Foreskin fibroblast (primary cell): ENCODE measurements at places on chromosomes 2 and 18.
A peak's percentile ranks its signal among the peaks of the same experiment; 100 is the strongest.

DNA sequence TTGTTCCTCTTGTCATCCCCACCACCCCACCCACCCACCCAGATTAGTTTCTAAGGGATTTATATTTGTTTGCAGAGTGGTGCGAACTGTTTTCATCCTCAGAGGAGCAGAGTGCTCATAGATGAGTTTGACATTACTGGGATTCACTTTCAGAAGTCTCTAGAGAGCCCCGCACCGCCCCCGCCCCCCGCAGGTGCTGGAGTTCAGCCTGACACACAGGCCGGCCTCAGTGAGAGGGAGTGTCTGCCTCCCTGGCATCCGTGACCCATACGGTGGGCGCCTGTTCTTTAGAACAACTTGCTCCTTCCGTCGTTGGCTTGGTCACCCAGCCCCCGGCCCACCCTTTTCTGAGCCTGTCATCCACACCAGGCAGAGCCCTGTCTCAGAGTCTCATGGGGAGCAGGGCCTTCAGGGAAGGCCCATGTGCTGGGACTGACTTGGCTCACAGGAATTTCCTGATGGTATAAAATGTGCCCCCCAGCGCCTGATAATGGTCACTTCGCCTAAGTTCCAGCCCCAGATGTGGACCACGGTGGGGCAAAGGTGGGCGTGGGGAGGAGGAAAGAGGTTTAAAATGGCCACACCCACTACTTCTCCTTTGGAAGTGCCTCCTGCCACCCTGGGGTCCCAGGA lies 44.3 kb downstream of the HPCAL1 start:
- DNase-seq: no peak

GRCh38 chr2:198490748-198491147 lies 686.4 kb downstream of the PLCL1 start:
- DNase-seq: no peak

- no peak for DNase-seq
Observed at GRCh38 chr18:76960528-76961035, 138.2 kb downstream of the ZNF236 start.

DNA sequence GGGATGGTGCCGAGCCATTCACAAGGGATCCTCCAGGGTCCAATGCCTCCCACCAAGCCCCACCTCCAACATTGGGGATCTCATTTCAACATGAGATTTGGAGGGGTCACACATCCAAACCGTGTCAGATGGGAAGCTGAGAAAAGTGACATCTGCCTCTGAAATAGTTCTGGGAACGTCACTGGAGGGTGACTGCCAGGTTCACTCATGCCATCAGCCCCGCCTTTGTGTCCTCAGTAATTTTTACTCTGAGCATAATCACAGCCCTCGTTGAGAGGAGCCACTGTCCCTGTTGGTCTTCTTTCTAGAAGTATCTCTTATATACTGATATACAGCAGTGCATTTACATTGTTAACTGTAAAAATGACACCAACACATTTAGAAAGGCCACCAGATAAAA lies 67.4 kb downstream of the KLHL29 start:
- no peak for DNase-seq

GRCh38 chr2:28404086-28404485 lies 11.4 kb downstream of the FOSL2 start:
- DNase-seq: no peak

GRCh38 chr2:66495788-66496640 lies 61.1 kb downstream of the MEIS1 start:
- peak; percentile 89 for DNase-seq

GRCh38 chr2:233531955-233532354 lies 34.6 kb downstream of the USP40 start:
- DNase-seq: no peak

DNA sequence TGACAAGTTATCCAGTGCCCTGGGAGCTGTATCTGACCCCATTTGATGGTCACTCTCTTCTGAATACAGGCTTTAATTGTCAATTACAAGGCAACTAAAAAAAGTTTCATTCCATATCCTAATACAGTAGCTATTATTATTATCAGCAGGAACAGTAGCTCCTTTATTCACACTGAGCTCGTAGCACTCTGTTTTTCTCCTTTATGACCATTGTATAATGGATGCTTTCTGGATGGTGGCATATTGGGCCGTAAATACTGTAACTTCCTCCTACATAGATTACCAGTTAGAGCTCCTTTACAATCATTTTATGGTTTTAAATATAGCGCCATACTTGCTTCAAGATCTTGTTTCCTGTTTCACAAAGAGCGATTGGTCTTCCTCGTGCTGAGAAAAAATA lies 1040.3 kb downstream of the TSN start:
- no peak for DNase-seq

- DNase-seq: peak; percentile 67
Observed at GRCh38 chr2:204892506-204893255, 347.4 kb downstream of the PARD3B start.

- DNase-seq: no peak
Observed at GRCh38 chr18:3540805-3541548, 91.0 kb downstream of the TGIF1 start.

DNA sequence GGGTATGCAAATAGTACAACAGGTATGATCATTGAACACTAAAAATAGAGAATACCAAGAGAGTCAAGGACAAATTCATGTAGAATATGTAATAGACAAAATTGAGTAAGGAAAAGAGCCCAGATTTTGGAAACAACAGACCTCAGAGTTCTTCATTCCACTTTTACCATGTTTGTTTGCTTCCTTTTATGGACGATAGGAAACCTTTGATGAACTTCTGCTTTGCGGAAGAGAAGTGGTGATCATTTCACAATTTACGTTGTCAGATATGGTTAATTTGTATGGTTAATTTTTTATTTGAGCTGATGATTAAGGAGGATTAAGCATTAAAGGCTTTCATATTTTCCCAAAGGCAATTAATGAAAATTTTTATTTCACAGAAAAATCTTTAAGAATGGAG lies 16.3 kb downstream of the MARCHF7 start:
- no peak for DNase-seq

- no peak for DNase-seq
Observed at GRCh38 chr2:18156002-18156401, 277.5 kb downstream of the KCNS3 start.

DNA sequence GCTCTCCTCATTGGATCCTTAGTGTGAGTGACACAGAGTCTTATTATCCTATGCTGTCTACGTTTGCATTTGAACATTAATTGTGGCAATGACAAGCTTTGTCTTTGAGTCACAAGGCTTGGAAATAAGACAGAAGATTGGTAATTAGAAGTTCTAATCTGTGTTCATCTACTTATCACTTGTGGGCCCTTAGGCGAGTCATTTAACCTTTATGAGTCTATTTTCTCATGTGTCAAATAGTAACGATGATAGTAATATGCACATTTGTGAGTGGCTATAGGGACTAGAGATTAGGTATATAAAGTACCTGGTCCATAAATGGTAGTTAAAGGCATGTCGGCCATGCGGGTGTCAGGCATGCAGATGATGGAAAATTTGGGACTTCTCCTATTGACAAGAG lies 105.6 kb upstream of the NABP1 start:
- no peak for DNase-seq

GRCh38 chr2:130302164-130302886 lies 40.4 kb upstream of the IMP4 start:
- DNase-seq: no peak

GRCh38 chr2:47064106-47064505 lies 91.0 kb downstream of the STPG4 start:
- no peak for DNase-seq

DNA sequence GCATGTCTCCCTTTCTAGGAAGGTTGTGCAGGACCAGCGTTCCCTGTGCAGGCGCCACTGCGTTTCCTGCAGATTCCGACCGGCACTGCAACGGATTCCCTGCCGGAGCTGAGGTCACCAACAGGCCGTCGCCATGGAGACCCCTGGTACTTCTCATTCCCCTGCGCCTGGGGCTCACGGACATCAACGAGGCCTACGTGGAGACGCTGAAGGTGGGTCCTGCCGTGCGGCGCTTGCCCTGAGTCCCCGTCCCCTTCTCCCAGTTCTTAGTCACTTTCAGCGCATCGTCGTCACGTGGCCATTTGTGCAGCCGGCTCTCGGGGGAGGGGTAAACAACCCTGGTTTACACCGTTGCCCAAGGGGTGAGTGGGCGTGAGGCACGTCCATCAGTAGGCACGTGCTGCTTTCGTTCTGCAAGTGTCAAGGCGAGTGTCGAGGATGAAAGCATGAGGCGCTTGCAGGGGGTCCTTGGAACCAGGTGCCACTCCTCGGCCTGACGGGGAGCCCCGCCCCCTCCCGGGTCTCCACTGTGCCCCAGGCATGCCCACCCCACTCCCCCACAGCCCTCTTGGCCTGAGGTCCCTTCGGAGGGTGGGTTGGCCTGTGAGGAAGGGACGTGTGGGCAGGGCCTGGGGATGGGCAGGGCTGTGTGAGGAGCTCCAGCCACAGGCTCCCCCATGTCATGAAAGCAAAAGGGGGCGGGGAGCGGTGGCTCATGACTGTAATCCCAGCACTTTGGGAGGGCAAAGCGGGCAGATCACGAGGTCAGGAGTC lies 19.8 kb downstream of the DTYMK start:
- no peak for DNase-seq

GRCh38 chr18:2979871-2980790 lies 32.8 kb downstream of the LPIN2 start:
- no peak for DNase-seq

DNA sequence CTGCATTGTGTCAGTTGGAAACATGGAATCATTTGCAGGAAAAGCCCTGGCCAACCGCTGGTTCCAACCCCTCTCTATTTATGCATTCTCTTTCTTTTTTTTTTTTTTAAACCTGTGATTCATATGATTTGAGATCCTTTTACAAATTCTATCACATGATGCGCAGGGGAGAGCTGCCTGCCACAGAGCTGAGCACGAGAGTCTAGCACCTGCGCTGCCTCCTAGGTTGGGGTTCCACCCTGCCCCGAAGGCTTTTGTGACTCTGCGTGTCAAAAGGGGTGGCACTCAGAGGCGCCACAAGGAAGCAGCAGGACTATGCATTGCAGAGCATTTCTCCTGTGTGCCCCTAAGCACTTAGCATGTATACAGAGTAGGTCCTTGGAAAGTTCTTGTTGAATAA lies 17.3 kb upstream of the ESPNL start:
- no peak for DNase-seq

GRCh38 chr2:26989156-26989555 lies 18.7 kb downstream of the MAPRE3 start:
- no peak for DNase-seq

DNA sequence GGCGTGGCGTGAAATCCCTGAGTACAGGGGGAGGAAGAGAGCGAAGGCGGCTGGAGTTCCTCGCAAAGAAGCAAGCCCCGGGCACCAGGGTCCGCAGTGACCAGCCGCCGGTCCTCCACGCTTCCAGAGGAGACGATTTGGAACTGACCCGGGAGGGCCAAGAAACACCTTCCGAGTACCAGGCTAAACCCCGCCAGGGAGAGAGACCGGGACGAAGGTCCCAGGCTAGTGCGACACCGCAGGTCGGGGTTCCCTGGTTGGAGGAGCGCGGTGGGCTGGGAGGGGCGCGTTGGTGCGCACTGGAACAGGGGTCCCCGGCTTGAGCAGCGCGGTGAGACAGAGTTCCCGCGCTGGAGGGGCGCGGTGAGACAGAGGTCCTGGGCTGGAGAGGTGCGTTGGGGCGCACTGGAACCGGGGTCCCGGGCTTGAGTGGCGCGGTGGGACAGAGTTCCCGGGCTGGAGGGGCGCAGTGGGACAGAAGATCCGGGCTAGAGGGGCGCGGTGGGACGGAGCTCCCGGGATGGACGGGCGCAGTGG lies 901 bp downstream of the WDFY1 start:
- peak; percentile 46 for DNase-seq
